HCT116 (cell line): ENCODE measurements at places on chromosomes 13 and 19.

- no peak for DNase-seq
Measured at GRCh38 chr19:50024719-50025021, 502 bp downstream of the VRK3 start.

- DNase-seq, result no peak
Measured at GRCh38 chr19:3730457-3730958, 22.3 kb downstream of the TJP3 start.

DNA sequence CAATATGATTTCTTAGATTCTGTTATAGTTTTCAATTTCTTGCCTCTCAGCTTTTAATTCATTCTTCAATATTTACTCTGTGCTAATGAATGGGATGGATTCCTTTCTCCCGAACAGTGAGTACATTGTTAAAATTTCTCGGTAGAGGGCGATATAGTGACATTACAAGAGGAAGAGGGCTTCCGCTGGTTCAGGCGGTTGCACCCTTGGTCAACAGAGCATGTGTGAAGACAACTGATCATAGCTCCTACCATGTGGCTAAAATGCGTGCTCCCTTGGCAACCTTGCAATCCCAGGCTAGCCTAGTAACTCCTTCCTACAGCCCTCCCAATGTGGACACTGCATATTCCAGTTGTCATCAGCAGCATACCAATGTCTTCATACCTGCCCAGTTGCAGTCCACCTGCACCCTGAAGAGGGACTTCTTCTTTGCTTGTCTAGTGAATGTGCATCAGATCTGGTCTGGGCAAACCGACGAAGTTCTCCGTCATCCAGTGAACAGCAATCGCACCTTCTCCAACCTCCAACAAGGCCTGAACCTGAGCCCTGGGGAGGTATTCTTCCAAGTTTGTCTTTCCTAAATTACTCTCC is 653.0 kb upstream of the GPC6 start:
- no peak for DNase-seq

GRCh38 chr19:52533901-52534300 is 6.4 kb downstream of the ZNF808 start:
- no peak for DNase-seq

DNA sequence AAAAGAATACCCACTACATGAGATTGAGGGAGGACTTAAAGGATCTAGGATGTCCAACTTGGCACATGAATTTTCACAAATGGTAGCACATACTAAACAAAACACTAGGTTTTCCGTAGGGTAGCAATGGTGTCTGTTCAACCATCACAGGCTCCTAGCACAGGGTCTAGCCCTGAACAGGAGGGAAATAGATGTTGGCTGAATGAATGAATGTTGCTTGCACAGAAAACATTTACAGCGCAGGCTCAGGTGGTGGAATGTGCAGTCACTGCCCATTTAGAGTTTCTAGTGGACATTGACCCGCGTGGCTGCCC is 1.9 kb upstream of the MYCBP2 start:
- DNase-seq, result no peak

- no peak for DNase-seq
Measured at GRCh38 chr13:27562457-27562856, 57.9 kb downstream of the LNX2 start.

DNA sequence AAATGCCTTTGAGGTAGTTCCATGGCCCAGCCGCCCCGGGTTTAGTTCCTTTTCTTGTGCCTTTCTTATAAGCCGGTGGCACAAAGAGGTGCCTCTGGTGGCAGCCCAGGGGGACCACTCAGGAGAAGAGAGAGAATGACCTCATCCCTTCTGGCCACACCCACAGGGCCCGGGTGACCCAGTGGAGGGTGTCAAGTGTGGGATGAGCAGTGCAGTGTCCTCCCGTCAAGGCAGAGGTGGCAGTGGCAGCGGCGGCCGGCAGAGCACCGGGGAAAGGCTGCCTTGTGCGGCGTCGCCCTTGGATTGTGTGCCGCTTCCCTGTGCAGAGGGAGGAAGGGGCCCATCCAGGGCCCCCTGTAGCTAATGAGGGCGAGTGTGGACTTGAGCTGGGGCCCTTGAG is 47.9 kb downstream of the KDM4B start:
- DNase-seq, result no peak

GRCh38 chr19:27733551-27734266 is 1479.2 kb downstream of the UQCRFS1 start:
- no peak for DNase-seq

DNA sequence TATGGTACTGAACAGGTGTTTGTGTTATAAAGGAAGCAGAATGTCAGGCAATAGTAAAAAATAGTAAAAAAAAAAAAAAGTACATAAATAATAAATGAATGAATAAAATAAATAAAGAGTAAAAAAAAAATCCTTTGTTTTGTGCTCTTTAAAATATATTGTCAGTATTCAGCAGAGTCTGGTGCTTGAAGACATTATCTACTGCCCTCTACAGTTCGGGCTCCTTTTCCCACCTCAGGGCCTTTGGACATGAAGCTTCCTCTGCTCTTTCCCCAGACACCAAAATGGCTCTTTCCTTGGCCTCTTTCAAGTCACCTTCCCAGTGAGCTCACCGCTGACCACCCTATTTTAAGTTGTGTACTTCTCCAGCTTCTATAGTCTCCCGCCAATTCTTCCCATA is 137.5 kb downstream of the TNFRSF19 start:
- DNase-seq, result peak; percentile 24

DNA sequence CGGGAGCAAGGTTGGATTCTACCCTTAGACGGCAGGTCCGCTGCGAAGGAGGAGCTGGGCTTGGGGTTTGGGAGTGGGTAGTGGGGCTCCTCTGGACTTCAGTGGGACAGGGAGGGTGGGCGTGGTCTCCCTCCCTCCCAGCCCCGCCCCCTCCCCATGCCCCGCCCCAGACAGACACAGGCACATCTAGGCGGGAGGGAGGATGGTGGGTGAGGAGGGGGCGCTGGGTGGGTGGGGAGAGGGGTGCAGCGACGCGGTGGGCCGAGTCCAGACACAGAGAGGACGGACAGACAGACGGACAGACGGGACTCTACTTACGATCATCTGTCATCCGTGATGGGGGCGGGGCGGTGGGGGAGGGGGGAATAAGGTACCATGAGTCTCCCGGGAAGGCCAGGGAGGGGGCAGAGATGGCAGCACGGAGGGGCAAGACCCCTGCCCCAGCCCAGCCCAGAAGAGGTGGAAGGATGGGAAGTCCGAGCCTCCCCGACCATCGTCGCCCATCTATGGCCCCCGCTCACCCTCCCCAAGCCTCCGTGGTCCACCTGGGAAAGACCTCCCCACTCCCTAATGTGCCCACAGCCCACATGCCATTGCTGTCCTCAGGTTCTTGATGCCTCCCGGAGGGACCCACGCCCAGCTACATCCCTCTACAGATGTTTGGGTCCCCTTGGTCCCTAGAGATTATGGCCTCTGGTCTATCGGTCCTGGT is 64.8 kb downstream of the UNC13A start:
- DNase-seq, result no peak

DNA sequence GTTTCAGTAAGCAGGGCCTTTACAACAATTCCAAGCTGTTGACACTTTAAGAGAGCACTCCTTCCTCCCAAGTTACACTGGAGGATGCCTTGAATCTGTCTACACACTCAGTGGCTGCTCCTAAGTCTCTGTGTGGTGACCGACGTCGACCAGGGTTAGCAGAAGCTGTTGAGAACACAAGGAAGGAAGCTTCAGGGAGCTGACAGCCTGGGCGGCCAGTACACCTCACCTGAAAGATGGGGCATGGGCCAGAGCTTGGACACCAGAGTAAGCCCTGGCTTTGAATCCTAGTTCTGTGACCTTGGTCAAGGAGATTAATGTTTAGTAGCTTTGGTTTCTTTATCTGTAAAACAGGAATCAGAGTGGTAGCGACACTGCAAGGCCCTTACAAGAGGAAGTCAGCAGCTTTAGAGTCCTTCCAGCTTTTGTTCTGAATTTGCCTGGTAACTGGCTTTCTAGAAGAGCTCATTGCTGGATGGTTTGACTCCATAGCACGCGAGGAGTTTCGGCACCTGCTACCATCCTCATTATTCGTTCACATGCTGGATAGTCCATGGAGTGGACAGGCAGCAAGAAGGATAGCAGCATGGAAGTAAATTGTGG is 214.2 kb downstream of the FGF9 start:
- no peak for DNase-seq

GRCh38 chr19:4057931-4058692 is 8.6 kb downstream of the ZBTB7A start:
- peak; percentile 42 for DNase-seq

DNA sequence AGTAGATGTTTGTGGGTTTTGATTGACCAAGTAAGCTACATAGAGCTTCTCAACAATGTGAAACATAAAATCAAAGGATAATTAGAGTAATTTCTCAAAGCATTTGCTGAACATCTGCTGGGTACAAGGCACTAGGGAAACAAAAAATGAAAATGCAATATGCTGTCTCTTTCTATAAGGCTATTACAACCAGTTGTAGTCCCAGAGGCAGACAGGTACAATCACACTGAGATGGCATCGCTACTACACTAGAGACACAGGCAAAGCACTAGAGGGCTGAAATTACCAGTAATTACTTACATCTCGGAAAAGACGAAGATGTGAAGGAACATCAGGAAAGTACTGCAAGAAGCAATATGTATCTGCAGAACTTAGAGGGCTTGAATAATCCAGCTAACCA is 133.3 kb downstream of the LHFPL6 start:
- DNase-seq, result no peak

DNA sequence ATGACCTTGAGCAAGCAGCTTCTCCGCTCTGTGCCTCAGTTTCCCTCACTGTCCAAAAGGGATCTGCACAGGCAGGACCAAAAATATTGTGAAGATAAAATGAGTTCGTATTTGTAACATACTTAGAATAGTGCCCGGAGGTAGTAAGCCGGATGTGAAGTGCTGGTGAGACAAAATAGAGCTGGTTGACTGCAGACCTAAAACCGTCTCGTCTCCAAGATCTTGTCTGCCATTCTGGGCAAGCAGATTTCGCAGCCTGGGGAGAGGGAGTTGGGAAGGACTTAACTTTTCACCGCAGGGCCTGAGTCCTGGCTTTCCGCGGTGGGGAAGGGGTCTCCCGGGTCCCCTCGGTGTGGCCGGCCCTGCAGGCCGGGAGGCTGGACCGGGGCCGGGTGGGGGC is 8.2 kb upstream of the BBC3 start:
- no peak for DNase-seq

GRCh38 chr13:34822650-34823049 is 119.4 kb upstream of the NBEA start:
- no peak for DNase-seq

- DNase-seq, result no peak
Measured at GRCh38 chr13:110105136-110105535, 201.8 kb downstream of the COL4A1 start.

- DNase-seq, result no peak
Measured at GRCh38 chr13:69580255-69580654, 527.4 kb upstream of the ATXN8OS start.

- DNase-seq, result no peak
Measured at GRCh38 chr13:72120632-72121031, 253.6 kb upstream of the DACH1 start.

- DNase-seq, result no peak
Measured at GRCh38 chr13:27593267-27593666, 27.1 kb downstream of the LNX2 start.

DNA sequence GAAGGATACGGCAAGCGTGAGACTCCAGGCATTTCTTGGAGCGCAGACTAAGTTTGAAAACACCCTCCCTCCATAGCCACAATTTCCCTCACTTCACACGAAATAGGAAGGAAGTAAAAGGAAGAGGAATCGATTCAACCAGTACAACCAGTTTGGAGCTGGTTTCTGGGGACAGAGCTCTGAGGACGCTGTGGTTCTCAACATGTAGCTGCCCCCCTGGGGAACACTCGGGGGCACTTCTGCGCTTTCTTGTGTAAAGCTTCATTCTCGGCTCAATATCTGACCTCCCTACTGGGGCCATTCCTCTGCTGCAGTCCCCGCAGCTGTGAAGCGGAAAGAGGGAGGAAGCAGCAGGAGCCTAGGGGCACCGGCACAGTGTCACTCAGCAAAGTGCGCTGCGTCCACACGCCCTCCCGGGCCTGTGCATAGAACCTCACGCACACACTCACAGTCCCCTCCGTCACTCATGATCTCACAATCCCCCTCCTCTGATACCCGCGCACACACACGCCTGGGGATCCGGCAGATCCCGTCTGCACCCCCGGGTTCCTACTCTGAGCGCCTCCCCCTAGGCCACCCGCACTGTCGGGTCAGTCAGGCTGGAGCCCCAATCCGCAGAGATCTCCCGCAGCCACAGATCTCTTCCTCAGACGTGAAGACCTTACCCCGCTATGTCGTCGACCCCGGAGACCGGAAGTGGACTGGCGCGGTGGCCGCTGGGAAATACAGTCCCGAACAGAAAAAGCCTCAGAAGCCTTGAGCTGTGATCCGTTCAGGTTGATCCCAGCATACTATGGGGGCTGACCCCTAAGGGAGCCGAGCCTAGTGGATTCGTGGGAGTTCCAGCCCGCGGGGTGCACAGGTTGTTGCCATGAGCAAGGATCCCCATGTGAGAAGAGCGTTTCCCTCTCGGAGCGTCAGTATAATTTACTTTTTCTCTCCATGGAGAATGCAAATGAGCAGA is at the start of gene ZNF780A:
Gene ZNF780A, minus strand, starts transcription at position 703 of the 964 bp plus-strand sequence. CDS start 6,190 bp downstream, outside the sequence.
- peak; percentile 48 for DNase-seq

DNA sequence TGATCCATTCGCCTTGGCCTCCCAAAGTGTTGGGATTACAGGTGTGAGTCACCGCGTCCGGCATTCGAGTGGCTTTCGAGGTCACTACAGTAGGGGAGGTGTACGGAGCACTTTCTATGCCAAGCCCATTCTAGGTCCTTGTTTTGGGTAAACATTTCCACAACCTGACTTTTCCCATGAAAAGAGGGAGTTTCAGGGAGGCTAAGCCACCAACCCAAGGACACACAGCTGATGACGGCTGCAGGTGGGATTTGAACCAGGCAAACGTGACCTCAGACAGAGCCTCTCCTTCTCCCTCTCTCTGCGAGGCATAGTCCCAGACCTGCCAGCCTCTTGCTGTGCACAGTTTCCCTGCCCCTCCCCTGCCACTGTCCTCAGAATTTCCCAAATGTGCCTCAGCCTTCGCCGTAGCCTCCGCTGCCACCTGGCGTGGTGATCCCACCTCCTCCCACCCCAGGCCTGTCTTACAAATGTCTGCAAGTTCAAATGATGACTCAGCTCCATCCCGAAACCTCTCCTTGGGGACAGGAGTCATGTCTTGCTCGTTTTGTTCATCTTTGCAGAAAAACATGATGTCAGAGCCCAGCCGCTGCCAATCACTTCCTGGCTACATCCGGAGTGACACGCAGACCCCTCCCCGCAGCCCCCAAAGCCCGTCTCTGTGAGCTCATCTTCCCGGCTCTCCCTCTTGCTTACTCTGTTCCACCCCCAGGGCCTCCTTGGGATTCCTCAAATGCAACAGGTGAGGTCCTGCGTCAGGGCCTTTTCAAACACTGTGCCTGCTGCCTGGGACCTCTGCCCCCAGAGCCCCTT is 6.6 kb upstream of the GADD45B start:
- peak; percentile 80 for DNase-seq

GRCh38 chr19:33691736-33692135 is 70.0 kb downstream of the CHST8 start:
- no peak for DNase-seq

DNA sequence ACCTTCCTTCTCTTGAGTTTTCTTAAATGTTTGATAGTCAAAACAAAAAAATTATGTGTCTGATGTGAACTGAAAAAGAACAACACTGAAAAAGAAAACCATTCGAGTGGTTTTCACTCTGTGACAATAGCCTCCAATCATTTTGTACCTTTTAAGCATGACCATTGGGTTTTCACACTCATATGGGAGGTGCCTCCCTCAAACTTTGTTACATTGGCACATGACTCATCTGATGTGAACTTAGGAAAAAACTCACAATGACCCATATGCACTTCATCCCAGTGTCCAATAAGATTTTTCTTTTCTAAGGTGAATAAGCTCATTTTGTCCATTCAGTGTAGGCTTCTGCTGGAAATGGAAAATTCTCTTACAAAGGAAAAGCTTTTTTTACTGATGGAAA is 66.6 kb upstream of the XPO4 start:
- peak; percentile 28 for DNase-seq

GRCh38 chr13:113116206-113116800 is 6.3 kb upstream of the F10 start:
- DNase-seq, result no peak
